Thymus (tissue), 14 donors: ENCODE measurements at places on chromosomes 1 and 21. TPM values are rescaled to one million over a fixed set of nuclear protein-coding genes. Genes with fewer than 3 reads are reported as not detected.

LCE2B gene
- 0.09 TPM for total RNA-seq

PDPN gene
- 5.4 TPM for total RNA-seq

SPATA21 gene
- total RNA-seq = not detected

LRRC71 gene
- total RNA-seq = not detected

- DNase-seq = no peak
- H3K36me3 ChIP-seq = no peaks in the 10 kb centered on the region
- no peaks in the 10 kb centered on the region for H3K4me1 ChIP-seq
- no peaks in the 10 kb centered on the region for H3K27me3 ChIP-seq
- no peak overlapping the region for H3K4me3 ChIP-seq
- no peak overlapping the region for H3K27ac ChIP-seq
These were observed 14.3 kb downstream of the PLEKHA6 start for GRCh38 chr1:204345438-204345841.

DNA sequence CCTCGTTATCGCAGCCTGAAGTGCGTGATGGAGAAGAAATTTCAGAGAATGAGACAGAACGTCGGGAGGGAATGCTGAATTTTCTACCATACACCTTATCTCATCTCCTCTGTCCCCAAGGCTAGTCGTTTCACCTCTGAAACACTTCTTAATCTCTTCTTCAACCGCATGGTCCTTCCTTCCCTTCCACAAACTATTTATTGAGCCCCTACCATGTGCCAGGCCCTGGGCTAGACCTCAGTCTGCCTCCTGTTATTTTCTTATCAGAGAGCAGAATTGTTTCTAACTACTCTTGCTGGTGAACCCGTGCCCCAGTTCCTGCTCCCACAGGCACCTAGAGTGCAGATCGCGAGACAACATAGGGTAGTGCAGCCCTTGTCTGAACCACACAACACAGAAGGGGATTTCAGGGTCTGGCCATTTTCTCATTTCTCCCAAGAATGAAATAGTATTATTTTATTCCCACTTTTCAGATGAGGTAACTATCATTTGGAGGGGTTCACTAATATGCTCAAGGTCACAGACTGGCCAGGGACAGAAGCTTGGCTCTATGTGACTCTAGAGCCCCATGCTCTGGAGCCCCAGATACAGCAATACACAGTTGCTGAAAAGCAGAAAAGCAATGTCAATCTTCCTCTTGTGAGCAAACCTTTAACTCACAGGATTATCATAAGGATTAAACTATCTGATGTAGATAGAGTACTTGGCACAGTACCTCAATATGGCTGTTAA, 598 bp upstream of the ADIPOR1 start:
- H3K4me1 ChIP-seq = peaks cover 17% of the 10 kb centered on the region
- H3K36me3 ChIP-seq = peaks cover 24% of the 10 kb centered on the region
- peak overlapping the region; percentile 54 for H3K4me3 ChIP-seq
- DNase-seq = no peak
- H3K27ac ChIP-seq = peak overlapping the region; percentile 76

- H3K36me3 ChIP-seq = no peaks in the 10 kb centered on the region
- H3K4me3 ChIP-seq = no peak overlapping the region
- no peaks in the 10 kb centered on the region for H3K27me3 ChIP-seq
- no peak overlapping the region for H3K27ac ChIP-seq
- DNase-seq = no peak
These were observed 7.4 kb upstream of the KCNN3 start for GRCh38 chr1:154877370-154877974.

DNA sequence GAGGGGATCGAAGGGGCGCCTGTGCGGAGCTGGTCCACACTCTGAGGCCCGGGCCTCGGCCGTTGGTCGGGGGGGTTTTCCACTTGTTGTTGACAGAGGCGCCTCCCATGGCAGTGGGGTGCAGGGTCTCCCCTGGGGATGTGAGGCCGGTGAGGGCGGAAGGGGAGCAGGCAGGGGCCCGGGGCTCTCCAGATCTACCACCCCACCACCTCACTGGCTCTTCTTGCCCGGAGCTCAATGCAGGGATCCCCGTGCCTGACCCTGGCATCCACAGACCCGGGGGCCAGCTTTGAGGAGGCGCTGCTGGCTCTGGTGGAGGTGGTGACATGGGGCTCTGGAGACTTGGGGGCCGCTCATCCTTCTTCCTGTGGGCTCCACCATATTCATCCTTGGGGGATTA, 7.1 kb upstream of the PEX10 start:
- H3K36me3 ChIP-seq = no peaks in the 10 kb centered on the region
- H3K4me3 ChIP-seq = no peak overlapping the region
- no peaks in the 10 kb centered on the region for H3K27me3 ChIP-seq
- no peak overlapping the region for H3K27ac ChIP-seq

DNA sequence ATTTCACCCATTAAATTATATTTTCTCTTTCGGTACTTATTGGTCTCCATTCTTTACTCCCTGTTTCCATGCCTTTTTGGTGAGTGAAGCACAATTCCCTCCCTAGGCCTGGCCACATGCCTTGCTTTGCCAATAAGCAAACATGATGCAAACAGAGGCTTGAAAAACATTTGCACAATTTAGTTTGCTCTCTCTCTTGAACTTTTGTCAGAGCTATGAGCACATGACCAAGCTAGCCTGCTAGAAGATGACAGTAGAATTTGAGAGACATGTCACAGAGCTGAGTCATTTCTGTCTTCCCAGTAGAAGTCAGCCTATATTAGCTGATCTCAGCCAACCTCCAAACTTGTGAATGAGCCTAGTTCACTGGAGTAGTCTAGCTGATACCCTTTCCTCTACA, 24.6 kb downstream of the ANGPTL3 start:
- no peak overlapping the region for H3K27ac ChIP-seq
- H3K4me1 ChIP-seq = no peaks in the 10 kb centered on the region
- DNase-seq = no peak
- no peaks in the 10 kb centered on the region for H3K36me3 ChIP-seq
- H3K4me3 ChIP-seq = no peak overlapping the region
- no peaks in the 10 kb centered on the region for H3K27me3 ChIP-seq

GRCh38 chr1:182330303-182330702, 61.3 kb downstream of the GLUL start:
- no peak overlapping the region for H3K27ac ChIP-seq
- H3K4me3 ChIP-seq = no peak overlapping the region
- no peaks in the 10 kb centered on the region for H3K27me3 ChIP-seq
- DNase-seq = no peak
- no peaks in the 10 kb centered on the region for H3K36me3 ChIP-seq

GRCh38 chr1:114455102-114455785, 55.8 kb downstream of the TRIM33 start:
- no peak overlapping the region for H3K4me3 ChIP-seq
- H3K4me1 ChIP-seq = no peaks in the 10 kb centered on the region
- no peaks in the 10 kb centered on the region for H3K27me3 ChIP-seq
- H3K36me3 ChIP-seq = peaks cover 52% of the 10 kb centered on the region
- no peak overlapping the region for H3K27ac ChIP-seq
- no peak for DNase-seq

GRCh38 chr1:83932281-83932680, 66.7 kb downstream of the TTLL7 start:
- H3K27ac ChIP-seq = no peak overlapping the region
- H3K4me1 ChIP-seq = no peaks in the 10 kb centered on the region
- H3K27me3 ChIP-seq = no peaks in the 10 kb centered on the region
- no peaks in the 10 kb centered on the region for H3K36me3 ChIP-seq
- no peak for DNase-seq
- H3K4me3 ChIP-seq = no peak overlapping the region

GRCh38 chr1:111202707-111203623, 2.5 kb upstream of the DENND2D start:
- peak overlapping the region; percentile 85 for H3K27ac ChIP-seq
- H3K27me3 ChIP-seq = no peaks in the 10 kb centered on the region
- H3K4me3 ChIP-seq = peak overlapping the region; percentile 65
- no peak for DNase-seq
- H3K4me1 ChIP-seq = peaks cover 72% of the 10 kb centered on the region
